ENCODE measurements at places on chromosomes 13 and 19.

DNA sequence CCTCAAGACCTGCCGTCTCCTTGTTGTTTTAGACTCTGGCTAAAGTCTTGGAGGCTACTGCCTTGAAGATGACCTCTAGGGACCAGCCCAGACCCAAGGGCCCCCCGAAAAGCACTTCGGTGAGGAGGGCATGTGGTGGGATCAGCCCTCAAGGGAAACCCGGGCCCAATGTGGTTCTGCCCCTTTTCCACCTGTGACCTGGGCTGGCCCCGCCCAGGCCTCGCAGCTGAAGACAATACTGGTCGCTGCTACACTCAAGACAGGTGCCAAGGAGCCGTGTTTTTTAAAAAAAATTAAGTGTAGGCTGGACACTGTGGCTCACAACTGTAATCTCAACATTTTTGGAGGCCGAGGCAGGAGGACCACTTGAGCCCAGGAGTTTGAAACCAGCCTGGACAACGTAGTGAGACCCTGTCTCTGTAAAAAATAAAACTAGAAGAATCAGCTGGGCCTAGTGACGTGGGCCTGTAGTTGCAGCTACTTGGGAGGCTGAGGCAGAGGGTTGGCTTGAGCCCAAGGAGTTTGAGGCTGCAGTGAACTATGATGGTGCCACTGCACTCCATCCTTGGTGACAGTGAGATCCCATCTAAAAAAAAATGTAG is 903 bp downstream of the TLE6 start:
- no peak for DNase-seq

DNA sequence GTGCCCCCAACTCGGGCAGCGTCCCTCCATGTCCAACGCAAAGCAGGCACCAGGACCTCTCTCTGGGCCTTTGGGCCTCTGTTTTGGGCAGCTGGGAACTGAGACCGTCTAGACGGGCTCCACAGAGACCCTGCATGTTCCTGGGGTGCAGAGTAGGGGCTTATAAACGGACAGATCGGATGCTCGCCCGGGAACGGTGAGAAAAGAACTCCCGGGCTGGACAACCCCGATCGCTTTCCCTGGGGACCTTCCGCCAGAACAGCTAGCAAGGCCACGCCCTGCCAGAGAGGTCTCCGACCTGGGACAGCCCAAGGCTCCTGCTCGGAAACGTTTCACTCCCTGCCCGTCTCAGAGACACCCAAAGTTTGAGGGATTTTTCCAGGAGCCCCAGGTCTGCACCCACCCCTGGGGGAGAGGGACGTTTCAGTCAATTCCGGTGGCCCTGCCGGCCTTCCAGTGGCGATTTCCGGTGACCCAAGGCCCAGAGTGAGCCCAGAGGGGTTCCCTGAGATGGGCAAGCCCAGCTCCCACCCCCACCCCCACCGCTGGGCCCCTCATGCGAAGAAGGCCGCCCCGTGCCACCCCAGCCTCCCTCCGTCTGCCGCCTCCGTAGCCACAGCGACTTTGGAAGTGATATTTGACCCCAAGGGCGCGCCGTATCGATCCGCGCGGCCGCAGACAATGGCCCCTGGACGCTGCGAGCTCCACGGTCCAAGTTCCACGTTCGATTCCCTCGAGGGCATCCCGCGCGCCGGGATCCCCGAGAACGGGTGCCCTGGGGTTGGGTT is 1.7 kb downstream of the NR2F6 start:
- DNase-seq = no peak

DNA sequence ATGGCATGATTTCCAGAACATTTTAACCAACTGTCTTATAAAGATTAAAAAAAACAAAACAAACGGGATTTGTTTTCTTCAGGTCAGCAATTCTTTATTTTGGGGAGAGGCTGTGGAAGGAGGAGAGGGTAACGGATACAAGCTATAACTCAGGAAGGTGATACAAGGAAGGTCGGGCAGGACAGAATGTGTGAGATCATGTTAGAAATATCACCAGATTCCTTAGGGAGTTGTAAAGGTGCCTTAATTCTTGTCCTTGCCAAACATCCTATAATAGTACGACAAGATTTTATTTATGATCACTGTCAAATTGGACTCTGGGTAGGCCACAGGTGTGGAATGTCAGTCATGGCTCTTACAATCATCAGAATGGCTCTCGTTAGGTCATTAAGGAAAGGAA is 503.1 kb downstream of the DIAPH3 start:
- DNase-seq = no peak

DNA sequence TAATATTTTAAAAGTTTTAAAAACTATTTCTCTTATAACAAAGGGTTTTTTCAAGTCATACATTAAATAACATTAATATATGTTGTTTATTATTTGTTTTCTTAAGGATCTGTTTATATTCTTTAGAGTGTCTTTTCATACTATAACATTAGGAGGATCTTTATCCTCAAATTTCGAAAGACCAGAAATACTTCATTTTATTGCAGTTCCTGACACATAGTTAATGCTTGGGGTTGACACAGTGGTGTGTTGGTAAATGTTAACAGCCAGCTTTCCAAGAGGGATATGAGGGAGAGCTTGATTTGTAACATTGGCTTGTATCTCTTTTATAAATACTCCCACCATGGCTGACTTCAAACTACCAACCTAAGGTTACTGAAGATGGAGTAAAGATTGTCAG is 126.6 kb upstream of the KLF5 start:
- DNase-seq = no peak

- no peak for DNase-seq
Observed at GRCh38 chr13:68378294-68378693, 1148.2 kb upstream of the PCDH9 start.

DNA sequence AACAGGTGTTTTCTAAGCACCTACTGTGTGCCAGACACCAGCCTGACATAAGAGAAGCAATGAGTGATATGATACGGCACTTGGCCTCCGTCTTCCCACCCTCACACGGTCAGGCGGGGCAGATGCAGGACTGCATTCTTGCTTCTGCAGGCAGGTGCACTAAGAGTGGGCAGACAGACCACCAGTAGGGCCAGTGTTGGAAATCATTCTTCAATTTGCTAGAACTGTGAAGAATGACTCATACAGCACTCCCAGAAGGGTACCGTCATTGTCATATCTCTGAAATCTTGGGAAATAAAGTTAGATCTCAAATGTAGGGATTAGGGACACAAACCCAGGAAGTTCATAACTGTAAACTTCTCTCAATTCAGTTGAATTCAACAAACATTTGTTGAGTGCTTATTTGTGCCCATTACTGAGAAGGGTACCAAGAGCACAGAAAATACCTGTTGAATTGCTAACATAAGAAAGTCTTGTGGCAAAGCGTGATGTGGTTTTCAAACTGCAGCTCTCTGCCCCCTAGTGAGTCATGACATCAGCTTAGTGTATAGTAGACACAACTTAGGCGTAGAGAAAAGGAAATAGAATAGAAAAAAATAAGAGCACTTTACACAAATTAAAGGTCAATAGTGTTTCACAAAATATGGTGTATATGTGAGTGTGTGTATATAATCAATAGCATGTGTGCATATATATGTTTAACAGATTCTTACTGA is 76.1 kb downstream of the TEX26 start:
- DNase-seq = no peak

GRCh38 chr13:85535316-85536084 is 263.7 kb downstream of the SLITRK6 start:
- no peak for DNase-seq

DNA sequence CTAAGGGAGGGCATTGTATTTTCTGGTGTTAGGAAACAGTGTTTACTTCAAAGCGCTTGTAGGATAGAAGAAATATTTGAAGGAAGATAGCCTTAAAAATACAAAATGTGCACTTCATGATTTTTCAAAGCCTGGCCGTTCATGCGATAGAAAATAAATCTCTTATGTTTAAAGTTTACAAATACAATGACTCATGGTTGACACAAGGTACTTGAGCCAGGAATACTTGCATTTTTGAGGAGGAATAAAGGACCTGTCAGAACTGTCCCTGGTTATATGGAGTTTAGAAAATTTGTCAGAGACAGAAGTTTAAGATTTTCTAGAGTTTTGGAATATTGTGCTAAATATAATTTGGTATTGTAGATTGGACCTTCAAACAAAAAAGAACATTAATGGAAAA is 1223.2 kb upstream of the SLC10A2 start:
- no peak for DNase-seq

- DNase-seq = no peak
Observed at GRCh38 chr19:29488316-29488715, 37.5 kb upstream of the VSTM2B start.

GRCh38 chr19:32063601-32064000 is 281.8 kb upstream of the ZNF507 start:
- DNase-seq = no peak

Measured in stimulated activated CD8-positive, alpha-beta memory T cell treated with anti-CD3 and anti-CD28 coated beads, Interleukin-12 subunit alpha, Interleukin-12 subunit beta, amount 100 ng/mL, for 1 hour (primary cell).